Thymus (tissue), 14 donors: ENCODE measurements at places on chromosomes 5 and 9.

GRCh38 chr5:26948921-26949320, 89.5 kb downstream of the CDH9 start:
- DNase-seq, result no peak

DNA sequence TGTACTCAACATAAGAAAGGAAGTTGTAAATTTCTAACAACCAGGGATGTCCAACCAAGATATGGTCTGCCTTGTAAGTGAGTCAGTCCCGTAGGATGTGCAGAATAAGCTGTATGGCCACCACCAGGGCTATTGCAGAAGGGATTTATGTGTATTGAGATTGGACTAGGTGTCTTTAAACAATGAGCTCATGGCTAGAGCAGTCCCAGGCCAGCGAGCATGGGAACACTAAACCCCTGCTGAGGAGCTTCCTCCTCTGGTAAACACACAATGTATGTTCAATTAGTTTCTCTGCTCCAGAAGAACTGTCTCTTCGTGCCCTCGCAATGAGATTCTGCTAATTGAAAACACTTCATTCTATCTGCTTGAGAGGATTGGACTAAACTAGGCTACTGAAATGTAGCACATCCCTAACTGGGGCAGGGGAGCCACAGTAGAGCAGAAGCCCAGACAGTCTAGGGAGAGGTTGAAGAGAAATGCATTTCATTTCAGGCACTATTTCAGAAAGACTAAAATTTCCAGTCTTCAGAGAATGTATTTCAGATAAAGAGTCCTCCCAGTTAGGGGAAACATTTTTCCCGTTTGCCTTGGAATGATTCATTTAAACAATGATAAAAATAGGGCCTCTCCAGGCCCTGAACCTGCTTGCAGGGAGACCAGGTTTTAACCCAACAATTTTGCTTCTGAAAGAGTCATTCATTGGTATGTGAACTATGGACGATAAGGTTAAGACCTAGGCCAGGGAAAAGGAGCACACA, 154.7 kb downstream of the FAM114A2 start:
- no peak for DNase-seq

GRCh38 chr5:89827359-89827758, 582.2 kb downstream of the CETN3 start:
- no peak for DNase-seq

- no peak for DNase-seq
These were observed 35.2 kb downstream of the DTWD2 start for GRCh38 chr5:118952992-118953651.

- DNase-seq, result no peak
These were observed 1.4 kb upstream of the NHP2 start for GRCh38 chr5:178155065-178155464.

DNA sequence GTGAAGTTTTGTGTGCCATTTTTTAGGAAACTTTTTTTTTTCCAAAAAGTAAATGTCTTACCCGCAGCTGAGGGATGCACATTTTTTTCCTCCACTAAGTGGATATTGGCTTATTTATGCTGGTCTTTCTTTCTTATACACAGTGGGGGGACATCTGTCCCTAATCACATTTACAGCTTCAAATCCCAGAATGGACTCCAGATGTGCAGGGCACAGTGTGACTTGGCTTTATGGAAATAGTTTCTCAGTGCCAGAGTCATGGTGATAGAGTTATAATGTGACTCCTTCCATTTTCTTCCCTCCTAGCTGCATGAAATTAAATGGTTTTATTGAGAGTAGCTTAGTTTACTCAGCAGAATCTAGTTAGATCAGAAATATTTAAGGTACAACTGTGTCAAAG, 66.5 kb downstream of the SV2C start:
- no peak for DNase-seq

DNA sequence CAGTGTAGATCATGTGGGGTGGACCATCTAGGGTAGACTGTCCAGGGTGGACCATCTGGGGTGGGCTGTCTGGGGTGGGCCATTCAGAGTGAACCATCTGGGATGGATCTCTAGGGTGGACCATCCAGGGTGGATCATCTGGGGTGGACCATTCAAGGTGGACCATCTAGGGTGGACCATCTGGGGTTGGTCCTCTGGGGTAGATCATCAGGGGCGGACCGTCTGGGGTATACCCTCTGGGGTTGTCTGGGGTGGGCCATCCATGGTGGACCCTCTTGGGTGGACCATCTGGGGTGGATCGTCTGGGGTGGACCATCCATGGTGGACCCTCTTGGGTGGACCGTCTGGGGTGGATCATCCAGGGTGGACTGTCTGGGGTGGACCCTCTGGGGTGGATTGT, 64.3 kb downstream of the KCNT1 start:
- DNase-seq, result no peak

- no peak for DNase-seq
These were observed 161.9 kb downstream of the CDH6 start for GRCh38 chr5:31355337-31355736.

- no peak for DNase-seq
These were observed 1.2 kb downstream of the FNBP1 start for GRCh38 chr9:130041648-130042405.

DNA sequence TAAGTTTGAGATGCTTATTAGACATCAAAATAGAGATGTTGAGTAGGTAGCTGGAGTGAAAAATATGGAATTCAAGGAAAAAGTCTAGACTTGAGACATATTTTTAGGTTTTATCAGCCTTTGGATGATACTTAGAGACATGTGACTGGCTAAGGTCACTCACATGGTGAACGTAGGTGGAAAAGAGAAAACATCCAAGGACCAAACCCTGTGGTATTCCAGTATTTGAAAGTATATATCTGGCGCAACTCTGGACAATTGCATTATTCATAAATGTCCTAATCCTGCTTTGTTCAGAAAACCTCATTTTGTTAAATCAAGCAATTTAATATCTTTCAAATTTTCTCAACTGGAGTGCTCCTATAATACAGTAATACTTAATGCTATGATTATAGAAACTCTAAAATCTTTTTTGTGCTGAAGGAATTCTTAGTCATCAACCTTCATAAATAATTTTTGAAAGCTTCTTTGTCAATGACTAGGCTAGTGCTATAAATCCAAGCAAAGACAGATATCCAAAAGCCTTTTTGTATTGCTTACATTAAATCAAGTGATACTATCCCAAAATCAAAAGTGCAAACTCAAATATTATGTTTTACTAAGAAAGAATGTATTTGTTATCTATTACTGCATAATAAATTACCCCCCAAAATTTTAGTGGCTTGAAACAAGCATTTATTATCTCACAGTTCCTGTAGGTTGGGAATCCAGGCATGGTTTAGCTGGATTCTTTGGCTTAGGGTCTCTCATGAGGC, 452.0 kb downstream of the ENC1 start:
- DNase-seq, result no peak

DNA sequence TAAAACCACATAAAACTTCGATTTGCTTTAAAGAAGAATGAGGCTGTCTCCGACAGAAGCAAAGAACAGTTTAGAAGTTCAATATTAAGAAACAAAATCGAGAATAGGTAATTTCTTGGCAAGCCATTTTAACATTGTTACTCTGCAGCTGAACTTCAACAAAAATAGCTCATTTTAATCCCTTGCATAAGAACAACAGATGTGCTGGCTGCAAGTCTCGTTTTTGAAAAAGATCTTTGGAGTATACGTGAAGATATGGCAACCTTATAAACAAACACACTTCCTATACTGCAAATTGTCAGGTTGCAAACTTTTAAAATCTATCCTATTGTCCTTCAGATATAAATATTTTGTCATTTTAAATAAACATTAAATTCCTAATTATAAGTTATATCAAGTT, 71.5 kb downstream of the FBN2 start:
- no peak for DNase-seq

DNA sequence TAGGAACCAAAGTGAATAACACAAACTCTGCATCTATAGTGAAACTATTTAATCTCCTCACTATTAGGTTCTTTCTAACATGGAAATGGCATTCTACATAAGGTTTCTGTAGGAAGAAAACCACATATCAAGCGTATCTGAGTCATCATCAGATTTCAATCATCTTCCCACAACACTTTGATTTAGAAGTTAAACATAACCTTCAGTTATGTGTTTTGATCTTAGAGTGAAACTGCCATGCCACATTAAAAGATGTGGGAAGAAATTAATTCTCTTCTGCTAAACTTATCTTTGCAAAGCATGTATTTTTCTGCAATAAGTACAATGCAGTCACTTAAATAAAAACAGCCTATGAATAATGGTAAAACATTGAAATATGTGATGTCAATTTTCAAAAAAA, 55.0 kb downstream of the MEF2C start:
- no peak for DNase-seq

- no peak for DNase-seq
These were observed 84.2 kb downstream of the CAVIN4 start for GRCh38 chr9:100662122-100662521.

DNA sequence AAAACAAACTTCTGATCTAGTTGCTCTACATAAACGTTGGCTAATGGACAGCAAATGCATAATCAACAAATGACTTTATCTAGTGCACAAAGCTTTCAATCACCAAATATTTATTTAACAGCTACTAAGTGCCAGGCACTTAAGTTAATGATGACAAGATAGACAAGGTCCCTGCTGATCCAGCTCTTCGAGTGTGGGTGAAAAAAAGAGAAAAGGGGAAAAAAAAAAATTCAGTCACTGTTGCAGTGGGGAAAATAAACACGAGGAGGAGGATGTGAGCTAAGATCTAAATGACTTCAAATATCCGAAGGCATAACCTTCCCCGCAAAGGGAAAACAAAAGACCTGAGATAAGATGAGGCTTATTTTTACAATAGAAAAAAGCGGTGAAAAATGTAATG, 9.6 kb downstream of the PSIP1 start:
- no peak for DNase-seq

GRCh38 chr5:36367524-36367923, 65.8 kb upstream of the RANBP3L start:
- no peak for DNase-seq

DNA sequence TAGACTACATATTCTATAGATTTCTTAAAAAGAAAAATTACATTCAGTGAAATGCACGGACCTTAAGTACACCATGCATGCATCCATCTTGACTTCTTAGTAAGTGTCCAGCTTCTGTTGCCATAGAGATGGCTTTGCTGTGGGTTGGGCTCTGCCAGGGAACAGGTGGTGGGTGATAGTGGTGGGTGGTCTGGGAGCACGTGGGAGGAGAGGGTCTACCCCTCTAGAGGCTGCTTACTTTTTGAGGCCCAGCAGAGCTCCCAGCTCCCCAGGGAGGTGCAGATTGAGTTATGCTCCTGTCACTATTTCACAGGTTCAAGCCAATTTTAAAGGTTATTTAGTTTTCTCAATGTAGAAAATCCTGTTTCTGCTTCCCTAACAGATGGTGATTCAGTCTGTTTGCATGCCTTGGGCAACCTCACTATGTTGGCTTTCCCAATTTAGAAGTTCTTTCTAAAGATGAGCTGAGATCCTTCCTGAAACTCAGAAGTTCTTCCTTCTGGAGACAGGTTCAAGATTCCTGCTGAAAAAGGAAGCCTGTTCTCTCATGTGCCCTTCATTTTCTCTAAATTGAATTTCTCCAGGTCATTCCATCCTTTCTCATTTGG, 107.4 kb upstream of the LHFPL2 start:
- no peak for DNase-seq

GRCh38 chr5:120016717-120017382, 387.5 kb downstream of the FAM170A start:
- no peak for DNase-seq

DNA sequence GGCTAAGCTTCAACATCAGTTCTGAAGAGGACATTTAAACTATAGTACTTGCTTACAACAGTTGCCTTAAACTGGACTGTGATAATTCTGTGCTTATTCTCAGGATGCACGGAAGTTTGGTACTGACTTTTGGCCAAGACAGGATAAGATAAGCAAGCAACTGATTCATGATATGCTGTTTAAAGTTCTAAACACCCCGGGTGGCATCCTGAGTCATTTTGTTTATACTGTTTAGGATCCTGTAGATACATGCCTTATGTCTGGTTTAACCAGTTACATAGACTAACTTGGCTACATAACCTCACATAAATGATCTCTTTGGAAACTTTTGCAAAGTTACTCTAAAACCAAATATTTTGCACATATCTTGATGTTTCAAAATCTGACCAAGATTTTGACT, 95.9 kb downstream of the CDH9 start:
- DNase-seq, result no peak

DNA sequence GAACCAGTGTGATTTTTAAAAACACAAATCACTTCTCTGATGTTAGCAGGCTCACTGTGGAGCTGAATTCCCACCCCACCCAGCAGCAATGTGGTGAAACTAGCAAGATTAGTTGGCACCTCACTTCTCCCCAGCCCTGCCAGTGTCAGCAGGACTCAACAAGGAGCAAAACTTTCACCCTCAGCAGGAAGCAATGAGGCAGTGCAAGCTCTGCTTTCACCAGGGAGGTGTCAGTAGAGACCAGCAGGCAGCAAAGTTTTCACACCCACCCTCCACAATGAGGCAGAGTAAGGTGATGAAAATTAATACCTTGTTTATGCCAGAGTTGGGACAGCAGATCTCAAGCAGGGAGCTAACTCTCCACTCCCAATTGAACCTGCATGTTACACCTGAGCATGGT, 565.0 kb downstream of the CETN3 start:
- no peak for DNase-seq

DNA sequence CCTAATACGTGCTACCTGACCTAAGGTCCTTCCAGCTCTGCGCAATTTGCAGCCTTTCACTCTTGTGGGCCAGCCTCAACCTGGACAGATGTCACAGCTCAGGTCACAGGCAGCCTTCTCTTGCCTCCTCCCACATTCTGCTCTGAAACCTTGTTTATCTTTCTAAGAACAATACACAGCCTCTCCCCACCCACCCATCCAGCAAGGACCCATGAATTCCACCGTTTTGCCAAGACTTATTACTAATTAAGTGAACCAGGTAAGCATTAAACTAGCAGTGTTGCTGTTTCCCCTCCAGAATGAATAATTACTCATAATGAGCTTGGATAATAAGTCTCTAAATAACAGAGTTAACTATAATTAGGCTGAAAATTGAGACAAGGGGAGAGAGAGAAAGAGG, 11.0 kb downstream of the FABP6 start:
- DNase-seq, result no peak

- DNase-seq, result no peak
These were observed 552.6 kb downstream of the CCDC171 start for GRCh38 chr9:16105168-16106020.

DNA sequence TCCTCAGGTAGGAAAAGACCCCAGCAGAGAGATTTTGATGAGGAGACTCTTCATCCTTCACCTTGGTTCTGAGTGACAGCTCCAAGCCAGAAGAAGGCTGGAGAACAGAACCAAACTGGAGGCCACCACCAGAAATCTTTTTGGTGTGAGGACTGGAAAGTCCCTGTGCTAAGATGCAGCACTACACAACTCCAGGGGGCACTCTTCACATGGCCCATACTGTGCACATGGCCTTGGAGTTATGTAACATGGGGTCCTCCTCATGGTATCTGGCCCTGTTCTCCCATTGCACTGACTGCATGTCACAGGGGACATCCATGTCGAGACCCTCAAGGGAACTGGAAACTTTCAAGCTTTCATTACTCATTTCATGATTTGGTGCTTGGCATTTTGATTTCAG, 17.3 kb upstream of the STX17 start:
- DNase-seq, result no peak

GRCh38 chr9:107751567-107752210, 262.1 kb upstream of the KLF4 start:
- no peak for DNase-seq
